HT-29 (cell line): ENCODE measurements at places on chromosomes 3 and 15. TPM values are rescaled to one million over a fixed set of nuclear protein-coding genes. Genes with fewer than 3 reads are reported as not detected.
A peak's percentile ranks its signal among the peaks of the same experiment; 100 is the strongest.

GRCh38 chr3:14548321-14548729 lies 8.2 kb upstream of the GRIP2 start:
- DNase-seq = peak; percentile 59

- DNase-seq = no peak
These were observed 50.1 kb downstream of the UBE2E2 start for GRCh38 chr3:23253214-23253613.

DNA sequence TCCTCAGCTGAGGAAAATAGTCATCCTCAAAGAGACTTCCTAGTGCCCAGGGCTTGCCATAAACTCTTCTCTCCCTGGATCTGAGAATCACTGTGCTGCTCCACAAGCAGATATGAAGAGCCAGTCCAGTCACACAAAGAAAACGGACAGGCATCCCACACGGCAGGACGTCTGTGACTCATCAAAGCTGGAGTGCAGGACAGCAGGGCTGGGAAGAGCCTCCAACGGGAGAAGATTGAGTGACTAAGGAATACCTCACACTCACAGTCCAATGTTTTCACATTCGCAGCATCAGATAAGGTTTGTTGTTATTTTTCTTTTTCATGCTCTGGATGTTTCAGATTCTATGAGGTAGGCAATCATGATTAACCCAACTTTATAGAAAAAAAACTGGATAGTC lies 57.8 kb downstream of the NEK10 start:
- DNase-seq = peak; percentile 15

GRCh38 chr3:153348457-153349107 lies 186.6 kb downstream of the RAP2B start:
- peak; percentile 3 for DNase-seq

DNA sequence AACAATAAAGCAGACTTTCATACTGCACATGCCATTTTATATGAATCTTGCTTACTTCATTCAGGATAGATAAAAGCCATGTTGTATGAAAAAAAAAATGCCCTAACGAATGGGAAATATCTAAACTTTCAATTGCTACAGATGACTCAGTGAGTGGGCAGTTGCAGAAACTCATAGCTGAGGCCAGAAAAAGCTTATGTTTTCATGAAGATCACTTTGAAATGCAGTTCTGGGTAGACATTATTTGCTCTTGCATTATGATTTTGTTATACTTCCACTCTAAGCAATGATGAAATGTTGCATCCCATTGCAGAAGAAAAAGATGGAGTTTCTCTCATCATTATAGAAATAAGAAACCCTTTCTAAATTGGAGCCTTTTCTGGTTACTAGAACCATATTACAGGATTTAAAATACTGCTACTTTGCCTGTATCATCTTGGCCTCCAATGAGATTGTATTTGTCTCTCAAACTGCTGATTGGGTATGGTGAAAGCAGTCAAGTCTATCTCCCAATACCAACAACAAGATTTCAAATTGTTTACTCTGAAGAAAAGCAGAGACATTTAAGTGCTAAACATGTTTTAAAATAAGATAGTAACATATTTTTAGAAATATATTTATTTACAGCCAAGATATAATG lies 17.0 kb downstream of the PEAK1 start:
- no peak for DNase-seq

DNA sequence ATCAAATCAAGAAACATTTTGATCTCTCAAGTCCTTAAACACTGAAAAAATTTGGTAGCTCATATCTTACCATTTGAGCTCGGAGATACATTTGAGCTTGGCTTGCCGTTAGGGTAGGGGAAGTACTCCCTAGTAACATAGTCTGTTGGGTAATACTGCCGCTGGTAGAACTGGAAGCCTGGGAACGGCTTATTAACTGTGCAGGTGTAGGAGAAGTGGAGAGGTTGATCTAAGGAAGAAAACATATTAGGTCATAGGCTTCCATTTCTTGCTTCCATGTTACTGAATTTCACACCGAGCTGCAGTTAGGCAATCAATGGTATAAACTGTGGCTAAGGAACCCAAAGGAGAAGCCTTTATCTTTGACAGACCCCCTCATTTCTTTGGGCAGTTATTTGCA lies 32.5 kb downstream of the PHC3 start:
- DNase-seq = no peak

DNA sequence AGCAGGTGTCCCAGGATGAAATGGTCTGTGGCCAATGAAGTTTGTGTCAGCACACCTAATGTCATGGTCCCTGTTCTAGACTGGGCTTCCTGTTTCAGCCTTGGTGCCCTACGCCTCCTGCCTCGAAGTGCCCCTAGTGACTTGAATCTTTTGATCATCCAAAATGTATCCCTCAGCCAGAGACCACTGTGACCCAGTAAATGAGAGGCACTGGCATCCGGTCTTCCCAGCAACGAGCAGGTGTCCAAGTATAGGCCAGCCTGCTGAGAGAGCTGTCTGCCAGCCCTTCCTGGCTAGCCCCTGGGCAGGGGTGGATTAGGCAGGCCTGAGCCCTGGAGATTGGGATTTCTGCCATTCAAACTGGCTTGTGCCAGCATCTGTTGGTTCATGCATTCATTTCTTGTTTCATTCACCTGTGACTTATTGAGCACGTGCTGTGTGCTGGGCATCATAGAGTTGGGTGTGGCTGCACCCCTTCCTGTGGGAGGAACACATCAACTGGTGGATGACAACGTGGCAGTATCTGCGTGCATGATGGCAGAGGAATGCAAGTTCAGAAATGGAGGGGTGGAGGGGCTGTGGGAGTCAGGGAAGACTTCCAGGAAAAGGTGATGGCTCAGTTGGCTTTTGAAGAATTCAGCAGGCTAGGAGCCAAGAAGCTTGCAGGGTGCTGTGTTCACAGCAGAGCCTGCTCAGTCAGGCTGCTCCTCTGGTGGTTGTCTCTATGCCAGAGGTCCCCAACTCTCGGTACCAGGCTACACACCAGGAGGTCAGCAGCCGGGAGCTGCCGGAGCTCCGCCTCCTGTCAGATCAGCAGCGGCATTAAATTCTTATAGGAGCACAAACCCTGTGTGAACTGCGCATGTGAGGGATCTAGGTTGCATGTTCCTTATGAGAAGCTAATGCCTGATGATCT lies 21.6 kb downstream of the ESYT3 start:
- no peak for DNase-seq

DNA sequence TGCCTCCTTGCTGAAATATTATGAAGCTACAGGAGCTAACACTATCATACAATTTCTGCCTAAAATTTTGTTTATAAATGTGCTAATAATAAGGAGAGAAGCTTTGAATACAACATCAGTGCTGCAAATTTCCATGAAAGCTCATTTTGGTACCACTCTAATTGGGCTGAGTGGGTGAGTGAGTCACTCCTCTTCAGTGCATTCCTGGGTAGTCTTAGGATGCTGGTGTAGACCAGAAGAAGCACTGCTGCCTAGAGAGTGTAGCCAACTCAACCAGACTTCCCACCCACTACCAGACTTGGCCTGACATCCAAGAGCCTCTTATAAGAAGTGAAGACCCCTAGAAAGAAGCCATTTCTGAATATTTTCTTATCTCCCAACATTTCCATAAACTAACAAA lies 32.5 kb upstream of the CCDC54 start:
- DNase-seq = no peak

DNA sequence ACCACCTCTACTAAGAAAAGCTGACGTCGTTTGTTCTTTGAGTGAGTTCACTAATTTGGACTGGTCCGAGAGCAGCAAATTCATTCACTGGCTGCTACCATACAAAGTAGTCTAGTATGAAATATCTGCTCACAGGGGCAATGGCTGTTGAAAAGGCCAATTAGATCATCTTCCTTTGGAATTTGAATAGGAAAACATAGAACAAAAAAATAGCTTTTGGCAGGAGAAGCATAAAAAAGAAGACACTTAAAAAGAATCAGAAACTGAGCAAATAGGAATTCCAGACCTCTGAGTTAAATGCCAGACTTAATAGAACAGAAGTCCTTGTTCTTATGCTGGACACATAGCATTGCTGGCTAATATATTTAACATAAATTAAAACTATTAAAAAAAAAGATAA lies 159.3 kb downstream of the IL1RAP start:
- DNase-seq = no peak

GRCh38 chr3:10547841-10548783 lies 42.7 kb upstream of the ATP2B2 start:
- DNase-seq = no peak

GRCh38 chr3:48989126-48989795 lies 780 bp upstream of the P4HTM start:
- no peak for DNase-seq

GRCh38 chr15:38564557-38565286 lies at the start of gene RASGRP1:
TSS of gene RASGRP1 (minus strand) at chr15:38564814. CDS start at chr15:38564628, 186 bp downstream.
- DNase-seq = peak; percentile 36

The FAM81A gene
- total RNA-seq = 12.3 and 17.9 TPM in 2 replicates

The DTWD1 gene
- total RNA-seq = 6.2 and 8.5 TPM in 2 replicates

The GRIP2 gene
- total RNA-seq = not detected in 2 replicates

The C3orf20 gene
- not detected in 2 replicates for total RNA-seq

The COLQ gene
- total RNA-seq = not detected in 2 replicates

The GPR171 gene
- not detected in 2 replicates for total RNA-seq

The SECISBP2L gene
- 6.4 and 11.3 TPM in 2 replicates for total RNA-seq

The HCN4 gene
- not detected in 2 replicates for total RNA-seq

The DNAH12 gene
- total RNA-seq = 0.05 TPM in 1 of 2 replicates, not detected in the other
